Hindlimb muscle (tissue), 1 donor: ENCODE measurements at places on chromosomes 16 and 17. TPM values are rescaled to one million over a fixed set of nuclear protein-coding genes. Genes with fewer than 3 reads are reported as not detected.

DNA sequence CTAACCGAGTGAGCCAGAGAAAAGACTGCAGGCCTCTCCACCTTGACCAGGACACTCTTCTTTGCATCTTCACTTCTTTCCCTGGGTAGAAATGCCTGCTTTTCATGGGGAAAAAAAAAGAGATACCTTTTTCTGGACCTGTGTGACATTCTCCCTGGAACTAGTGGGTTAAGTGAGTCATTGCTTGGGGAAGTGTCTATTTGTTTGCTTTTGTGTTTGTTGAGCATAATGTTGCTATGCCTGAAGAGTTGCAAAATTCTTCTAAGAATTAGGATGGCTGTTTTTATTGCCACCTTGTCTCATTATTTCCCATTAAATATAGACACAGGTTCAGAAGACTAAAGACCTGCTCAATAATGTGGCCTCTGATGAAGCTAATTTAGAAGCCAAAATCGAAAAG is 18.8 kb downstream of the CLUAP1 start:
- DNase-seq: no peak

DNA sequence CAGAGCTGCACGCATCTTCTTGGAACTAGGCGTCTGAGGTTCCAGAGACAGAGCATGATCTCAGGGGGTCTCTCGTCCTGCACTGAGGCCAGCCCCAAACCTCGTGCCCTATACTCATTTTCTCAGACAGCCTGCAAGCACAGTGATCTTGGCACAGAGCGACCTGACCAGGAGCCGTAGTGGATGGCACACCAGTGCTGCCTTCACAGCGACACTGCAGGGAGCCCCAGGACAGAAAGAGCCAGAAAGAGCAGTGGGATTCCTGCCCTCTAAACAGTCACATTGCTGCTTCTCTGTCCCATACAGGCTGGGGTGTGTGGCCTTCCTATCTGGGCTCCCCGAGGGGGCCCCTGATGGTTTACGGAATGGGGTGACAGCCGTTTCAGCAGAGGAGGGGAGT is 131.0 kb downstream of the RBFOX3 start:
- DNase-seq: no peak

- peak; percentile 32 for DNase-seq
Measured at GRCh38 chr17:45573924-45574770, 83.6 kb upstream of the PLEKHM1 start.

Gene TTLL6
- polyA plus RNA-seq: not detected

Gene BRICD5
- 7.8 TPM for polyA plus RNA-seq

Gene ATF7IP2
- polyA plus RNA-seq: 6.6 TPM

Gene CD7
- 0.45 TPM for polyA plus RNA-seq

Gene CBFA2T3
- 23.2 TPM for polyA plus RNA-seq
